IgD-negative memory B cell (primary cell): ENCODE measurements at places on chromosomes 1 and 21. TPM values are rescaled to one million over a fixed set of nuclear protein-coding genes. Genes with fewer than 3 reads are reported as not detected.

GJC2 gene
- polyA plus RNA-seq: not detected

RBM11 gene
- polyA plus RNA-seq: 2.9 TPM

CFHR4 gene
- polyA plus RNA-seq: not detected

EDN2 gene
- not detected for polyA plus RNA-seq

SPRR4 gene
- not detected for polyA plus RNA-seq

S100A16 gene
- not detected for polyA plus RNA-seq

MFSD2A gene
- 1.5 TPM for polyA plus RNA-seq

UBQLN4 gene
- polyA plus RNA-seq: 7.6 TPM

C1QA gene
- not detected for polyA plus RNA-seq

GAS5 gene
- 307 TPM for polyA plus RNA-seq

PRR9 gene
- polyA plus RNA-seq: not detected

MINDY1 gene
- 2.3 TPM for polyA plus RNA-seq

LRIF1 gene
- polyA plus RNA-seq: 36.8 TPM

CFAP45 gene
- 1.2 TPM for polyA plus RNA-seq

OR6N1 gene
- not detected for polyA plus RNA-seq

SETD4 gene
- 13.6 TPM for polyA plus RNA-seq

DCST1 gene
- not detected for polyA plus RNA-seq

RPE65 gene
- polyA plus RNA-seq: not detected

ADAM30 gene
- polyA plus RNA-seq: not detected

PLPP3 gene
- 2.0 TPM for polyA plus RNA-seq

TTC34 gene
- 0.06 TPM for polyA plus RNA-seq

ALG14 gene
- polyA plus RNA-seq: 3.5 TPM

AMY2B gene
- polyA plus RNA-seq: 2.7 TPM

BNIPL gene
- 0.13 TPM for polyA plus RNA-seq

GFI1 gene
- polyA plus RNA-seq: 1.6 TPM

TRIM58 gene
- 0.95 TPM for polyA plus RNA-seq

FCAMR gene
- polyA plus RNA-seq: not detected

SPTA1 gene
- polyA plus RNA-seq: not detected

AURKAIP1 gene
- 177 TPM for polyA plus RNA-seq

LRRC71 gene
- polyA plus RNA-seq: not detected

CR1 gene
- 37.3 TPM for polyA plus RNA-seq

DHX9 gene
- 93.7 TPM for polyA plus RNA-seq

TMEM240 gene
- polyA plus RNA-seq: not detected

POFUT2 gene
- 5.9 TPM for polyA plus RNA-seq

HAO2 gene
- not detected for polyA plus RNA-seq

GUCA2B gene
- not detected for polyA plus RNA-seq

DIRAS3 gene
- polyA plus RNA-seq: not detected

AMY1B gene
- polyA plus RNA-seq: not detected

PTGFRN gene
- not detected for polyA plus RNA-seq

MNDA gene
- 25.4 TPM for polyA plus RNA-seq
